Prostate gland (tissue), 2 donors: ENCODE measurements at places on chromosomes 1 and 21.

- no peaks in the 10 kb centered on the region for H3K27me3 ChIP-seq
- H3K4me3 ChIP-seq: no peak overlapping the region
- H3K4me1 ChIP-seq: no peaks in the 10 kb centered on the region
- no peaks in the 10 kb centered on the region for H3K36me3 ChIP-seq
Measured at GRCh38 chr1:162740755-162741154, 49.7 kb upstream of the HSD17B7 start.

DNA sequence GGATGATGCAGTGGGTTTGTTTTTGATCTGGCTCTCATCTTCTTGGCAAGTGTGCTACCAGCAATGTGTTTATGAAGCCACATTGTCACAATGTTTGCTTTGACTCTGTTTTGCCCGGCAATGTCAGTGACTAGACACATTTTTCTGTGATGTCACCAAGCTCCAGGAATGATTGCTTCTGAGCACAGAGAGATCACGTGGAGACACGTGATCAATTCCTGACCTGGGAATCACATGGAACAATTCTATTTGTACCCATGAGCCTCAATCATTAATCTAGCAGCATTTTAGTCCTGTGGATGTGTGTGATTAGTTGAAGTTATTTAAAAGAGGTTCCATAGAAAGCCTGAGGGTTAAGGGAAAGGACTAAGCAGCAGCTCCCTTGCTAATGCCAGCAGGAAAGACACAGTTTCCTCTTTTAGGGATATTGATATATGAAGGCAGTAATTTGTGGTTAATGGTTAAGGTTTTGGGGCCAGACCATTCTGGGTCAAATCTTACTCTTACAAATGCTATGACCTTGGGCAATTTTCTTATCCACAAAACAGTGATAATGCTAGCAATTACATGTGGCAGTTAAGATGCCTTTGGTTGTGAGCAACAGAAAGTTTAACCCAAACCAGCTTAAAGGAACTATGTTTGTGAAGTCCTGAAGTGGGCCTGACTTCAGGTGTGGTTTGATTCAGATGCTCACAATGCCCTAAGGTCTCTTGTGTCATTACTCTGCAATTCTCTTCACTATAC, 59.0 kb downstream of the FASLG start:
- H3K36me3 ChIP-seq: no peaks in the 10 kb centered on the region
- no peak for DNase-seq
- no peaks in the 10 kb centered on the region for H3K27me3 ChIP-seq
- no peak overlapping the region for H3K27ac ChIP-seq

- no peaks in the 10 kb centered on the region for H3K4me1 ChIP-seq
- H3K27me3 ChIP-seq: peaks cover 10% of the 10 kb centered on the region
- H3K27ac ChIP-seq: no peak overlapping the region
- H3K36me3 ChIP-seq: no peaks in the 10 kb centered on the region
Measured at GRCh38 chr1:18013216-18013615, 94.4 kb upstream of the IGSF21 start.

GRCh38 chr1:178341261-178341956, 155.4 kb downstream of the CLEC20A start:
- peak; percentile 82 for DNase-seq
- H3K27me3 ChIP-seq: no peaks in the 10 kb centered on the region
- H3K27ac ChIP-seq: no peak overlapping the region
- peak overlapping the region; percentile 6 for H3K4me3 ChIP-seq

GRCh38 chr1:91712981-91713841, 172.7 kb downstream of the TGFBR3 start:
- peak overlapping the region; percentile 55 for H3K27ac ChIP-seq
- no peaks in the 10 kb centered on the region for H3K27me3 ChIP-seq
- H3K4me1 ChIP-seq: no peaks in the 10 kb centered on the region
- no peak for DNase-seq

GRCh38 chr1:78902641-78903040, 103.9 kb downstream of the ADGRL4 start:
- no peaks in the 10 kb centered on the region for H3K27me3 ChIP-seq
- no peak overlapping the region for H3K4me3 ChIP-seq
- no peaks in the 10 kb centered on the region for H3K4me1 ChIP-seq
- no peaks in the 10 kb centered on the region for H3K36me3 ChIP-seq
- H3K27ac ChIP-seq: no peak overlapping the region

GRCh38 chr21:29396951-29397455, 98.3 kb downstream of the BACH1 start:
- no peak overlapping the region for H3K4me3 ChIP-seq
- DNase-seq: no peak
- H3K36me3 ChIP-seq: no peaks in the 10 kb centered on the region
- H3K27ac ChIP-seq: no peak overlapping the region
